ENCODE measurements at places on chromosomes 16 and 17. TPM values are rescaled to one million over a fixed set of nuclear protein-coding genes. Genes with fewer than 3 reads are reported as not detected.

- H3K27me3 ChIP-seq: no peaks in the 10 kb centered on the region
- peaks cover 33% of the 10 kb centered on the region for H3K4me1 ChIP-seq
- no peak overlapping the region for H3K27ac ChIP-seq
- no peak for DNase-seq
- H3K36me3 ChIP-seq: peaks cover 1% of the 10 kb centered on the region
These were observed 13.2 kb upstream of the SLC12A3 start for GRCh38 chr16:56851671-56852400.

GRCh38 chr17:17706140-17707060, 25.1 kb downstream of the RAI1 start:
- H3K36me3 ChIP-seq: no peaks in the 10 kb centered on the region
- H3K4me1 ChIP-seq: peaks cover 12% of the 10 kb centered on the region
- no peaks in the 10 kb centered on the region for H3K27me3 ChIP-seq
- DNase-seq: no peak
- H3K27ac ChIP-seq: no peak overlapping the region
- H3K4me3 ChIP-seq: no peak overlapping the region

- DNase-seq: no peak
- H3K36me3 ChIP-seq: no peaks in the 10 kb centered on the region
- H3K4me3 ChIP-seq: no peak overlapping the region
These were observed 3.4 kb upstream of the NUBP1 start for GRCh38 chr16:10740000-10740844.

Gene LGALS9C
- total RNA-seq: not detected

Gene GSG1L
- total RNA-seq: not detected
